ENCODE measurements at places on chromosomes 2 and 18. TPM values are rescaled to one million over a fixed set of nuclear protein-coding genes. Genes with fewer than 3 reads are reported as not detected.

The ARHGEF33 gene
- total RNA-seq = 0.07 TPM

The ST8SIA5 gene
- not detected for total RNA-seq

The TMEM163 gene
- 0.44 TPM for total RNA-seq

The GCA gene
- total RNA-seq = 11.3 TPM

The ODC1 gene
- 235 TPM for total RNA-seq

The ALMS1 gene
- 9.3 TPM for total RNA-seq

All from mammary microvascular endothelial cell (primary cell).